ENCODE measurements at places on chromosomes 13 and 19.

GRCh38 chr13:86003029-86003428 lies 203.8 kb upstream of the SLITRK6 start:
- DNase-seq = no peak

DNA sequence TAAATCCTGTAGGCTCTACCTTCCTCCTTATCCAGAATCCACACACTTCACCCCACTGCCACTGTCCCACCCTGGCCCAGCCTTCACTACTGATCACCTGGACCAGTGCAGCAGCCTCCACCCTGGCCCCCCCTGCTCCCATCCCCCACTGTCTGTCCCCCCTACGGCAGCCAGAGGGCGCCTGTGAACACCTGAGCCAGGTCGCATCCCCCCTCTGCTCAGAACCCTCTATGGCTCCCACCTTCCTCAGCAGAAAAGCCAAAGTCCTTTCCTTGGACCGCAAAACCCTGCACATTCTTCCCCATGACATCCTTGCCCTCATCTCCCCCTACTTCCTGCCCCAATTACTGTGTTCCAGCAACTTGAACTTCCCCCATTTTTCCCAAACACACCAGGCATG lies 20.6 kb downstream of the ELAVL3 start:
- no peak for DNase-seq

DNA sequence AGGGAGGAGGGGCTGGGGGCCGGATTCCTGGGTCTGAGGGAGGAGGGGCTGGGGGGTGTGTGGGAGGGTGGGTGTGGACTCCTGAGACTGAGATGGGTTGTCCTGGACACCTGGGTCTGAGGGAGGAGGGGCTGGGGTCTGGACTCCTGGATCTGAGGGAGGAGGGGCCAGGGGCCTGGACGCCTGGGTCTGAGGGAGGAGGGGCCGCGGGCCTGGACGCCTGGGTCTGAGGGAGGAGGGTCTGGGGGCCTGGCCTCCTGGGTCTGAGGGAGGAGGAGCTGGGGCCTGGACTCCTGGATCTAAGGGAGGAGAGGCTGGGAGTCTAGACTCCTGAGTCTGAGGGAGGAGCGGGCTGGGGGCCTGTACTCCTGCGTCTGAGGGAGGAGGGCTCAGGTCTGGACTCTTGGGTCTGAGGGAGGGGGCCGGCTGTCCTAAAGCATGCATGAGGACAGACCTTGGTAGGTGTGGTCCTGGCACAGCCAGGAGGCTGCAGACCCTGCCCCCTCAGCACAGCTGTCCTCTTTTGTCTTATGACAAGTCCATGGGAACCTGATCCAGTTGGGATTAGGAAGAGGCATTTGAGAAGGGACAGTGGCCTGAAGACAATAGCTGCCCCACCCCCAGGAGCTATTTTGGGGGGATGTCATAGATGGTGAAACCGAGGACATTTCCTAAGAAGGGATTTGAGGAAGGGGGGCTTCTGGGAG lies 1.3 kb downstream of the TNNT1 start:
- DNase-seq = no peak

GRCh38 chr19:10876459-10877240 lies 5.3 kb downstream of the CARM1 start:
- DNase-seq = no peak

GRCh38 chr13:29969286-29969685 lies 118.9 kb upstream of the UBL3 start:
- DNase-seq = no peak

- DNase-seq = no peak
These were observed 26.5 kb downstream of the CEACAM1 start for GRCh38 chr19:42501733-42502132.

DNA sequence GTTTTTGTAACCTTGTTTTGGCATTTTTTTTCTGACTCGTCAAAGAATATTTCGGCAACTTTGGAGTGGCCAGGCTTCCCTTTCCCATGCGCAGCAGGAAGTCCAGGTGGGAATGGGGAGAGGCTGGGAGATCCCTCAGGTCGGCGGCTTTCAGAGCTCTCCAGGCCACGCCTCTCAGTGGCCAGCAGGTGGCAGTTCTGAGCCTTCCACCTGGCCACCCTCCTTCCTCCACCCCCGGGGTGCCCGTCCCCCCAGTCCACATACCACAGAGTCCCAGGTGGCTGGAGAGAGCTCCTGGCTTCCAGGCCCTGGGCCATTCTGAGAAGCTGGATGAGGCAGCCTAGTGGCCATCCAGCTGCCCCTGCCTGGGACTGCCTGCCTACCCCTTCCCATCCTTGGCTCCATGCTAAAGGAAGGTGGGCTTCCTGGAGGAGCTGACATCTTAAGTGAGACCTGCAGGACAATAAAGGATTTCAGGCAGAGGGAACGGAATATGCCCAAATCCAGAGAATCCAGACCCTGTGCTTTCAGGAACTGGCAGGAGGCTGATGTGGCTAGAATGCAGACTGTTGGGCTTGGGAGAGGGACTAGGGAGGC lies 46.3 kb downstream of the CCNE1 start:
- DNase-seq = peak; percentile 11

DNA sequence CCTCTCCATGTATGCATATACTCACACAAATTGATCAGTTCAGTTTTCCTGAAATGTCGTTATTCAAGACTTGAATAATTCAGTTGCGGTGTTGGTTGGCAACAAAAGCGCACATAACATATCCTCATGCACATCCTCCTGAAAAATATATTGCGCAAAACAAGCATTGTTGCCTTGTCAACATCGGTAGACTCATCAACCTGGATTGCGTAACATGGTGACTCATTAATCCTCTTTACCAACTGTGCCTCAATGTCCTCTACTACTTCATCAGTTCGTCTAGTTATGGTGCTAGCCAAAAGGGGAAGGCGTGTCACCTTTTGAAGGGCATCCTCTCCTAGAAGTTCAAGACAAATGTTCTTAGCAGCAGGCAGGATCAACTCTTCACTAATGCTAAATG lies 357.7 kb downstream of the LMO7 start:
- no peak for DNase-seq

DNA sequence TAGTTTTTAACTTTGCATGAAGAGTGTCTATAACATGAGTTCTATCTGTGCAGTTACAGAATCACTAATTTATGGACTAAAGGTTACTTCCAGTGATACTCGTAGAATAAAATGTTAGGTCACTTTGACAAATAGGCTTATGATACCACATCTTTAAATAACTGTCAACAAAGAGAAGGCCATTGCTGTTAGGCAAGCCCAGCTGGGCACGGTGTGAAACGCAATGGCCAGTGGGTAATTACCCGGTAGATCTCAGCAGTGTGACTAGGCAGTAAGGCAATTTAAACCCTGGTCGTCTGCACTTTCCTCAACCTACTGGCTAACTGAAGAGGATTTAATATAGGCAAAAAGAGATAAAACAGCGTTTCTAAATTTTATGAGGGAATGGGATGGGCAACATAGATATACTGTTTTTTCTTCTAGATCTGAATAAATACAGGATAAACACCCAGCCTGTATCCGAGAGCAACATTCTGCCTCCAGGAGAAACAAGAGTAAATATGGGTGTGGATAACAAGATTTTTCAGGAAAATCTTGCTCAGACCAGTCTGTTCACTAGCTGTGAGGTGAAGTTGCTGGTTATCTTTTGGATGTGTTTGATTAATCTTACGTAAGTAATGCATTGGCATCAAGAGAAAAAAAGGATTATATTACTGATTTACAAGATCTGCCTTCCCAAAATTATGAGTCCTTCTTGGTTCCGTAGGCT lies 631.3 kb downstream of the EFNB2 start:
- DNase-seq = no peak

DNA sequence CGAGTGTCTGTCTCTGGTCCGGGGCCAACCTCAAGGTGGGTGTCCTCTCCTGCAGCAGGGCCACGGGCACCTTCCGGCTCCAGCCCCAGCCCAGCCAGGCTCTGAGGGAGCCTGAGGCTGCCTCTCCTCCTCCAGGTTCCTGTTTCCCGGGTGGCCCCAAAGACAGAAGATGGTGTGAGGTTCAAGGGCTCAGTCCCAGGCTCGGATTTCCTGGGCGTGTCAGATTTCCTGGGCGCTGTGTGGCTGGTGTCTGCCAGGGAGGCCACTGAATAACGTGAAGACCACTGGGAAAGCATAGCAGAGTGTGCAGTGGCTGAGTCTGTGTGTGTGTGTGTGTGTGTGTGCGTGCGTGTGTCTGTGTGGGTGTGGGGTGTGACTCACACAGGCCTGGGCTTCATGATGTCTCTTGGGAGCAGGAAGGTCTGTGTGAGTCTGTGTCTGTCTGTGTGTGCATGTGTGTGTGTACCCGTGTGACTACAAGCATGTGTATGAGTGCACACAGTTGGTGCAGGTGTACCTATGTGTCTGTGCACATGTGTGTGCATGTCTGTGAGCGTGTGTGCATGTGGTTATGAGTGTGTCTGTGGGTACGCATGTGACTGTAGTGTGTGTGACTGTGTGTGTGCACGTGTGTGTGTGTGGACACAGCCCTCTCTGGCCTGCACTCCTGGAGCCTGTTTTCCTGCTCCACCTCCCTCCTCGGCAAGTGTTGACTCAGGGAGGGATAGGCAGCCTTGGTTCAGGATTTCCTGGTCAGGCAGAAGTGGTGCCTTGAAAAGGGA lies 28.3 kb downstream of the CEBPA start:
- peak; percentile 24 for DNase-seq

DNA sequence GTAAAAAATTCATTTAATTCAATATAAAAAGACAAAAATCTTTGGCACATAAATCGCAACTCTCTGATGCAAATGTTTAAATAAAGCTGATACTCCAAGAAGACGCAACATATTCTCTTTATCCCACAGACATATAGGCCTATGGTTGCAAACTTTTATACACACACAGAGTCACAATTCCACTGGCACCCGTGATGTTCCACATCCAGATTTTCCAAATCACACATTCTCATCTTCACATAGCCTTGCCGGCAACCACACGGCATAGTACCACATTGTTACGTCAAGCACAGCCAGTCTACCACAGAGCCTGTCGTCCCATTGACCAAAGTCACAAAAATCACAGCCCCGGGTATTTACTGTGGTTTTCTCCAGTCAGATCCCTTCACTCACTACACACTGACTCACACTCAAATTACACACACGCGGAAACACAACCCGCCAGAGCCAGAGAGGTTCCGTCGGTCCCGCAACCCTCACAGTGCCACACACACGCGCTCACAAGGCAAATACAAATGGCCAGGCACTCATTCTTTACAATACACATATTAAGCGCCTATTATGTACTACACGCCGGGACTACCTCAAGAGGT lies 546 bp upstream of the ZNF546 start:
- DNase-seq = no peak

DNA sequence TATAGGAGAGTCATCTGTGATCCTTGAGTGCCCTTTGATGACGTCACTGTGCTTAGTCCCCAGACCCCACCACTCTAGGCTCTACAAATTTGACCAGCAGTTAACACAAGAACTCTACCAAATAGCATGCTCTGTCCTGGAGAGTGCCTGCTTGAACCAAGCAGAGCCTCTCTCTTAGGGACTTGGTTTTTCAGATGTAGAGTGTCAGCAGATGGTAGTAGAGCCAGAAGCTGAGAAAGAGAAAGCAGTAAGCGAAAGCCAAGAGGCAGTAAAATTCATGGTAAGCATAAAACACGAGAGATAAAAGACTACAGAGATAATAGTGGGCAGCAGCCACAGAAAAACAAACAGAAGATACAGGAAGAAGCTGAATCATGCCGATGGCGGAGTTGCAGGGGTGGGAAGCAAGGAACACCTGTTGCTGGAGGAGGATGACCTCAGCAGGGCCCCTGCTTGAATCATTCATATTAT lies 193.3 kb downstream of the SLC7A1 start:
- DNase-seq = no peak

GRCh38 chr19:57559008-57559403 lies 657 bp downstream of the ZNF550 start:
- no peak for DNase-seq

DNA sequence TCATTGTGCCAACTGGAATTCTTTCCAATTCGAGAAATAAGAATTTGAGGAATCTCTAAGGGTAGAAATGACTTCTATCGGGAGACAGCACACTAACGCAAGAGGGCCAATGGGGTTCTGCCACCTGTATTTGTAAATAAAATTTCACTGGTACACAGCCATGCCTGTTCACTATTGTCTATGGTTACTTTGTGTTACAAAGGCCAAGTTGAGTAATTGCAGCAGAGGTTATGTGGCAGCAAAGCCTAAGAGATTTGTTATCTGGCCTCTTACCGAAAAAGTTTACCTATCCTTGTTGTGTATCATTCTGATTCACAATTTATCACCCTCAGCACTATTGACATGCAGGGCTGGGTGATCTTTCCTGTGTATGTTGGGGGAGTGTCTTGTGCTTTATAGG lies 278.0 kb downstream of the KLF5 start:
- DNase-seq = no peak

DNA sequence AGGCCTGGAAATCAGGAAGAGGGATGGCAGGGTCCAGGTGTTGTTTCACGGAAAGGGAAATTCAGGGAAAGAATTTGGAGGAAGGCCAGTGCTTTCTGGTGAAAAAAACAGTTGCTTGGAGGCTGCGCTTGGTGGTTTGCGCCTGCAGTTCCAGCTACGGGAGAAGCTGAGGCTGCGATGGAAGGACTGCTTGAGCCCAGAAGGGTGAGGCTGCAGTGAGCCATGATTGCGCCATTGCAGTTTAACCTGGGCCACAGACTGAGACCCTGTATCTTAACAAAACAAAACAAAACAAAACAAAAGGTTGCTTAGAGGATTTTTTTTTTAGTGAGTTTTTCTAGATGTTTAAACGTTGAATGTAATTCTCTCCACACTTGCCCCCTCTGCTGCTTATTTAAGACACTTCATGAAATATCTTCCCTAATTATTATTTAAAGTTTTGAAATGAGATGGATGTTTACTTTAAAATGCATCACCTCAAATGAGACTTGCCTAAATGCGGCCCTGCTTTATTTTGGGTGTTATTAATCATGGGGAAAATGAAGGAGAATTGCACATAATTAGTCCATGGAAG lies 75.4 kb upstream of the TRPC4 start:
- no peak for DNase-seq

DNA sequence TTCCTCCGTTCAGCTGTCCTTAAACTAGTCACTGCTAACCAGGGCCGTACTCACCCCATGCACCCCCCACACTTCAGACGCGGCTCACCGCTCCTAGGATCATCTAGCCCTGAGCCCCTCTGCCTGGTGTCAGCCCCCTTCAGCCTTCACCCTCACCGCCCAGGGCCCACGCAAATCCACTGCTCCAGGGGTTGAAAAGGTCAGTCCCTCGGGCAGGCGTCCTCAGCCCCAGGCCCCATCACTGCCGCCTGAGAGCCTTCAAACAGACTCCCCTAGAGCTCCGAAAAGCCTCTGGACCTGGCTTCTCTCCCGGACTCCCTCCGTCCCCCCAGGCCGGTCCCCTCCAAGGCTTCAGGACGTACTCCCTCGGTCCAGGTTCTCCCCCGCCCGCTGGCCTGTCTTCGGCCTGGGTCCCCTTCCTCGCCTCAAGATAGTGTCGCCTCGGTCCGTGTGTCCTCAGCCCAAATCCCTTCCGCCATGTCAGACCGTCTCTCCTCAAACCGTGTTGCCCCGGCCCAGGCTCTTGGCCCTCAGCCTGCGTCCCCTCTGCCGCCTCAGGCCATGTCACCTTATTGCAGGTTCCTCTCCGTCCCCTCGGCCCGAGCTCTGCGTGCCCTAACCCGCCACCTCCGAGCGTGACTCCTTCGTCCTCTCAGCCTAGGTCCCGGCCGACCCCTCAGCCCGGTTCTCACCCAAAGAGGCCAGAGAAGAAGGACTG lies 553 bp downstream of the NAPA start:
- no peak for DNase-seq

- DNase-seq = no peak
These were observed 5.0 kb downstream of the LRRC25 start for GRCh38 chr19:18392417-18392816.

GRCh38 chr19:8846819-8847218 lies 14.6 kb downstream of the MBD3L1 start:
- no peak for DNase-seq
